ENCODE measurements at places on chromosomes 12 and 14. TPM values are rescaled to one million over a fixed set of nuclear protein-coding genes. Genes with fewer than 3 reads are reported as not detected.
A peak's percentile ranks its signal among the peaks of the same experiment; 100 is the strongest.

AMDHD1 gene
- not detected for total RNA-seq

GRCh38 chr12:106138633-106139421 is at the start of gene NUAK1:
NUAK1 (minus strand) TSS chr12:106138954; CDS start chr12:106138653, 301 bp downstream.
- peak; percentile 86 for DNase-seq

DNA sequence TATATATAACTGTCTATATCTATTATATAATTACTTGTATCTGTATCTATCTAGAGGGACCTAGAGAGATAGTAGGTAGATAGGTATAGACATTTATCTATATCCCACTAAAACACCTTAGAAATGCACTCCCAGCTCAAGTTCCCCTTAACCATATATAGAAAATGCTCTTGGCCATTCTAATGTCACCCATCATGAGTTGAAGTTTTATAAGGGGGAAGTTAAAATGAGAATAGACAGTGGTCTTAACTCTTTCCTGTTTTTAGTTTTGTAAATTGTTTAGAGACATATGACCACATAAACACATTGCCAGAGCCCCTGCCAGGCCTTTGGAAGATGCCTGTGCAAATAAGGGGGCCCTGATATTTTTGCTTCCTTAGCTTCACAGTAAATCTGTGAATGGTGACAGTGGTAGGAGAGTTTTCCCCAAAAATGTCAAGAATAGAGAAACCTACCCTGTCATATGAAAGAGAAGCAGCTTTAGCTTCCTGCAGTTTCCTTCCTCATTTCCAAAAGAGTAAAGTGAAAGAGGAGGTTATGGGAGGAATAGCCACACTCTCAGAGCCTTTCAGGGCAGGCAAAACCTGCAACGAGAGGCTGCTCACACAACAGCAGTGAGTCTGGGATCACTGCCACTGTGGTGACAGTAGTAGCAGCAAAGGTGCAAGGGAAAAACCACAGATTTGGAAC is 45.5 kb downstream of the MGST1 start:
- DNase-seq, result no peak

DNA sequence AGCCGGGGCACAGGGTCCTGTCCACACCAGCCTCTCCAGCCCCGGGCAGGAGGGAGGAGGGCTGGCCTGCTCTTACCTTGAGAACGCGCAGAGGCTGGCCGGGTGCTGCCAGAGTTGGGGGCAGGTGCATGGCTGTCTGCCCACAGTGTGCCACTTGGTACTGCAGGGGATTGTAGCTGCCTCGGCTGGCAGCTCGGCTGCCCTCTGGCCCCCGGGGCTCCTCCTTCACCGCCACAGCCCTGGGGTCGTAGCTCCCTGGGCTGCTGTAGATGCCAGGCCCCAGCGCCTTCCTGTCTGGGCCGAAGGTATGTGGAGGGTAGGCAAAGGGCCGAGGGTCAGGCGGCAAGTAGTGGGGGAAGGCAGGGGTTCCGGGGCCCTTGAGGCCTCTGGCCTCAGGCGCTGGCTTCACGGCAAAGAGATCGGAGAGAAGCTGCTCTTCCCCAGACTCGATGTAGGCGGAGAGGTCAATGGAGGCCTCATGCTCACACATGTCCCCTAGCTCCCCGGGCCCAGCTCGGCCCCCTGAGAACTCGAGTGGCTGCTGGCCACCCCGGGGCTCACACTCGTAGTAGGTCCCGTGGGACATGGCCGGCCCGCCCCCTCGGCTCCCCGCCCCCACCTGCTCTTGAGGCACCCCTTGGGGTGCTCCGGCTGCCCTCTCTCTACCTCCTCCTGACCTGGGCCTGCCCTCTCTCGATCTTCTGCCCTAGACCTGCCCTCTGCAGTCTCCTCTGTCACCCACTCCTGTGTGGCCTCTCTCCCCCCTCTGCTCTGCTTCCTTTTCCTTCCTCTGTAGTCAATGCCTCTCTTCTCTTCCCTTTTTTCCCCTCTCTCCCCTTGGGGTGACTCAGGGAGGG is at the start of gene CEBPE:
Gene CEBPE, minus strand, starts transcription at position 750 of the 857 bp plus-strand sequence. Its CDS starts 164 bp downstream, at position 586.
- DNase-seq, result no peak

LRP1-AS gene
- total RNA-seq, result not detected

ATP6V1D gene
- total RNA-seq, result 108 TPM

GPR68 gene
- total RNA-seq, result not detected

DNA sequence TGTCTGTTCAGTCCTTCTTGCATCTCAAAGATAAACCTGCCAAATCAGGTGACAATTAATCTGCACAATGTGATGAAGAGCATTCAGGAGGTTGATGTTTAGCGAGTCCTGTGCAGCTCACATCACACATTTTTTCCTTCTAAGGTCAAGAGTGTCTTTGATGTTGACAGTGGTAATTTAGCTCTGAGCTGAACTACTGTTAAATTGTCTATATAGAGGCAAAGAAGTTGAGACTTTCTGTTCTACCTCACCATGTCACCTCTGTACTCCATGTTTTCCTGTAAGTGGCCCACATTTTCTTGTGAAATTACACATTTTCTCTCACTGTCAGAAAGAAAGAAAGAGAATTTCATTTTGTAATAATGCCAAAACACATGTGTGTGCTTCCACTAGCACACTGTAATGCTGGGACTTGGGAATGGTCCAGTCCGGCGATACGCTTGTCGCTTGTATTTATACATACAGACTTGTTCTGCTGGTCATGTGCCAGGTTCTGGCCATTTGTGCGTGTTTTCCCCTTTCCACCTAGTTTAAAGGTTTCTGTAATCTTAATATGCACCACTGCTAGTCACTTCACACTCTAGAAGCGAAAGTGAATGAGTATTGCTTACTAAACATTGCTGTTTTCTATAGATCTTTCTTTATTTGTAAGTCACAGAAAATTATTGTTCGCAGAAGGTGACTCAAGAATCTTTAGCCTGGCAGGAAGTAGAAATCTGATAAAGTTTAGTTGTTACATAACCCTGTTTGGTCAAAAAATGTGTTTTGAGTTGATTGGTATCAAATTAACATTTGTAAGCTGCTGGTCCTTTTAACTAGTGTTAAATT is 328.9 kb downstream of the TMTC2 start:
- DNase-seq, result no peak

DNA sequence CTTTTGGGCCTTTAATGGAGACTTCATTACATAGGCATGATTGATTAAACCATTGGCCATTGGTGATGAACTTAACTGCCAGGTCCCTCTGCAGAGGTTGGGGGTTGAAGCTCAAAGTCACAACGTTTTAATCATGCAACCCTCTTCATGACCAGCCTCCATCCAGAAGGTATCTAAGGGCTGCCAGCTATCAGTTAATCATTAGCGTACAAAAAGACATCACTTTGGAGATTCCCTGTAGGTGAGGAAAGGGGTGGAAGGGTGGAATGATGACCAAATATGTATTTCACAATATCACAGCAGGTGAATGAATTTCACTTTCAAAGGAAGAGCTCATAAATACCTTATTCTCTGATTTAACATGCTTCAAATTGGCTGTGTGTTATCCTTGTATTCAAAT is 92.0 kb downstream of the MIPOL1 start:
- no peak for DNase-seq

GRCh38 chr14:69214393-69214792 is 23.1 kb downstream of the EXD2 start:
- no peak for DNase-seq

DNA sequence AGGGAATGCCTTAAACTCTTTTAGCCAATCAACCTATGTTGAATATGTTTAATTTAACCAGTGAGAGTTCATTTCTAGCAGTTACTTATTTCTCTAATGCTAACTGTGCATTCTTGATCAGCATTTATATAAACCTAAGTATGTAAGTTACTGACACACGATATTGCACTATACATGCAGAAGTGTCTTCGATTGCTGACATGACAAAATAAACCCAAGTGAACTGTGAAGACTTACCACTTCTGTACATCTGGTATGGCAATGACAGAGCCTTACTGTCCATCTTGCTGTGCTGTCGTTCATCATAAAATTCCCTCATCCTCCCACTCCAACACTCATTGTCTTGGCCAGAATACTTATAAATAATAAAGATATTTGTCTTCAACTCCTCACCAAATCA is 131.8 kb downstream of the TSHR start:
- no peak for DNase-seq

DNA sequence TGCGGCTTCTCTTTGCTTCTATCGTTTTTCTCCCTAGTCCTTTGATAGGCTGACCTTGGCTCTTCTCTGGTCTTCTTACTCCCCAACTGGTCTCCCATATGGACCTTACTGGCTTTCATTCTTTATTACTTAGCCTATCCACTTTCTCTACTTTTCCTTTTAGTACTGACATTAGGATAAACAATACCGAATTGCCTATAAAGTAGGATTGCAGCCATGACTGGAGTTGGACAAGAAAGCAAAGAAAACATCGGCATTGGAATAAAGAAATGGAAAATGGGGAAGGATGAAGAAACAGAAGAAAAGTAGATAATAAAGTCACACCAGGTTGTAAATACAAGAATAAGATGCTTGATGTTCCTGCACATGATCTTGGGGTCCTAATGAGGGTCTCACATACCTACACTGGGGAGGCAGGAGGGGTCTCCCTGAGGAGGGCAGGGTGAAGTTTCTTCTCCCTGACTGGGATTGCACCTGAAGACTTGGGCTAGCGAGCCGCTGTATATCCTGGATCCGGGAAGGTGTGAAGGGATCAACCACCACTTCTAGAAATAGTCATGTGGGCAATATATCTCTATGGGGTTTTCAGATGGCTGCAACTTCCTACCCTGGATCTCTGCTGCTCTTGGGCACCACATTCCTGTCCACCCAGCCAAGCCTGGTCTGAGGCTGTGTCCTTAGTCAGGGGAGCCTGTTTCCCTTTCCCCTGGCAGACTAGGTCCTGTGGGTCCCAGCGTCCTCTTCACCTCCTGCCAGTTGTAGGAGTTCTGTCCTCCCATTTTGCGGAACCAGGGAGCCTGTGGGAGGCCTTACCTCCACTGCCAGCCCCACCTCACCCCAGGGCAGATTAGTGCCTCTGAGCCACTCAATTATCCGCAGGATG is 13.1 kb downstream of the NKX2-1 start:
- no peak for DNase-seq

GARIN6 gene
- not detected for total RNA-seq

- no peak for DNase-seq
Measured at GRCh38 chr12:19894803-19895202, 455.5 kb downstream of the AEBP2 start.

GRCh38 chr12:4217091-4217490 is 56.5 kb upstream of the CCND2 start:
- no peak for DNase-seq

PPP4R4 gene
- total RNA-seq, result 1.6 TPM

KERA gene
- not detected for total RNA-seq

- no peak for DNase-seq
Measured at GRCh38 chr12:84738481-84738972, 174.1 kb downstream of the SLC6A15 start.

MGST1 gene
- 5.7 TPM for total RNA-seq
